ENCODE measurements at places on chromosomes 2 and 18.

- DNase-seq = no peak
Measured at GRCh38 chr2:48483916-48484315, 46.0 kb upstream of the STON1 start.

GRCh38 chr2:118148133-118148532 is 59.9 kb downstream of the INSIG2 start:
- no peak for DNase-seq

GRCh38 chr2:109356324-109357035 is 227.5 kb downstream of the SH3RF3 start:
- no peak for DNase-seq

GRCh38 chr2:127342101-127342500 is 45.7 kb downstream of the MAP3K2 start:
- DNase-seq = no peak

DNA sequence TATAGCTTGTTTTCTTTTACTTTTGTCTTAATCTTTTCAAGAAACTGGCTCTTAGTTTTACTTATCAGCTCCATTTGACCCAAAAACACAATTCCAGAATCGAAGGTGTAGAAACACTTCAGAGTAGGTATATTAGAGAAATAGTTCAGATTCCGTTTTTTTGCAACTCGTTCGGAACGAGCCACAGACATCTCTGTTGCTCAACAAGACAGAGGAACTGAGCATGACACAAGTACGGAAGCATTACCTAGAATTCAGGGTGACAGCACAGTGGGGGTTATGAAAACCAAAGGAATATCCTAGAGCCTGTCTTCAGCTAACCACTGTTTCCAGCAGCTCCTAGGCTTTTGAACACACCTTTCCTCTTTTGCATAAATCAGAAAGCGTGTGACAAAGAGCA is 5.0 kb downstream of the HRH4 start:
- DNase-seq = no peak

GRCh38 chr2:139080244-139080643 is 300.1 kb upstream of the NXPH2 start:
- no peak for DNase-seq

GRCh38 chr18:23183411-23184150 is 48.3 kb downstream of the CABLES1 start:
- peak; percentile 62 for DNase-seq
